ENCODE measurements at places on chromosomes 16 and 17.

GRCh38 chr16:78097548-78097947 is 1.9 kb upstream of the WWOX start:
- DNase-seq = no peak

DNA sequence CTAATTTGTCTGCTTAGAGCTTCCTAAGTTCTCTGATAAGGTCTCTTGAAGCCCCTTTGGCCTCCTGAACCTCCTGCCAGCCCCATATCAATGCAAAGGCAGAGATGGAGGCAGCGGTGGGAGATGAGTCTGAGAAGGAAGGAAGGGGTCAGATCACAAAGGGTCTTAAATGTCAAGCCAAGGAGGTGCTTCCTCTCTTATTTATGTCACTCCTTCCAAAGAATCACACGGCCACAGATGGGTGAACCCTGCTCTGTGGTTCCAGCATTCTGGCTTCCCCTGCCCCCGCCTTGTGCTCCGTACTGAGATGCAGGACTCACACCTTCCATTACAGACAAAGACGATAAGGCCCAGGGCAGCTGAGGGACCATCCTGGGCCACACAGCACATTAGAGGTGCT is 96.3 kb downstream of the GSG1L start:
- no peak for DNase-seq

- no peak for DNase-seq
Observed at GRCh38 chr17:933312-934073, 46.1 kb downstream of the NXN start.

DNA sequence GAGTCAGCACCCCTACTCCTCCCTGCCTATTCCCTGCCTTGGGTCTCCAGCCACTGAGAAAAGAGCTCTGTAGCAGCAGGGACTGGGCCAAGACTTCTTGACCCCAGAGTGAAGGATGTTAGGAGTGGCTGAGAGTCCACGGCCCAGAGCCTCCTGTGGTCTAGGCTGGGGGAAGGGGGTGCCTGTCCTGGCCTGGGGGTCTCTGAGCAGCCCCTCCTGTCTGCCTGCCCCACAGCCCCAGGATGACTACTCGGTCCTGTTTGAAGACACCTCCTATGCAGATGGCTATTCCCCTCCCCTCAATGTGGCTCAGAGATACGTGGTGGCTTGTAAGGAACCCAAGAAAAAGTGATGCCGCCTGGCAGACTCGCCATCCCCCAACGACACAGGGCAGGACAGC is 5.5 kb downstream of the SULT1A2 start:
- no peak for DNase-seq

DNA sequence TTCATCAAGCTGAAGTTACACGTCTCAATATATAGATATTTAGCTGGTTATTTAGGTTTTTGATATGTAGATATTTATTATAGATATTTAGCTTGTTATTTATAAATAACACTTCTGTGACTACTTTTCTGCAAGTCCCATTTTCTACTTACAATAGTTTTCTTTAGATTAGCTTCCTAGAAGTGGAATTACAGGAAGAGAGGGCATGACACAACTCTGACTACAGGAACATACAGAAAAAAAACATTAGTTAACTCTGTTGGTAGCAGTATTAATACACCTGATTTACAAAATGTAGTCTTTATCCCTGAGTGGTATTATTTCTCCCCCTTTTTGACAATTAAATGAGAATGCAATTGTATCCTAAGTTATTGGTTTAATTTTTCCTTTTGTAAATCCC is 21.2 kb upstream of the CCL1 start:
- DNase-seq = no peak

- no peak for DNase-seq
Observed at GRCh38 chr16:65305266-65305959, 183.6 kb upstream of the CDH11 start.

GRCh38 chr16:60181536-60181935 is 1447.4 kb upstream of the GOT2 start:
- no peak for DNase-seq

DNA sequence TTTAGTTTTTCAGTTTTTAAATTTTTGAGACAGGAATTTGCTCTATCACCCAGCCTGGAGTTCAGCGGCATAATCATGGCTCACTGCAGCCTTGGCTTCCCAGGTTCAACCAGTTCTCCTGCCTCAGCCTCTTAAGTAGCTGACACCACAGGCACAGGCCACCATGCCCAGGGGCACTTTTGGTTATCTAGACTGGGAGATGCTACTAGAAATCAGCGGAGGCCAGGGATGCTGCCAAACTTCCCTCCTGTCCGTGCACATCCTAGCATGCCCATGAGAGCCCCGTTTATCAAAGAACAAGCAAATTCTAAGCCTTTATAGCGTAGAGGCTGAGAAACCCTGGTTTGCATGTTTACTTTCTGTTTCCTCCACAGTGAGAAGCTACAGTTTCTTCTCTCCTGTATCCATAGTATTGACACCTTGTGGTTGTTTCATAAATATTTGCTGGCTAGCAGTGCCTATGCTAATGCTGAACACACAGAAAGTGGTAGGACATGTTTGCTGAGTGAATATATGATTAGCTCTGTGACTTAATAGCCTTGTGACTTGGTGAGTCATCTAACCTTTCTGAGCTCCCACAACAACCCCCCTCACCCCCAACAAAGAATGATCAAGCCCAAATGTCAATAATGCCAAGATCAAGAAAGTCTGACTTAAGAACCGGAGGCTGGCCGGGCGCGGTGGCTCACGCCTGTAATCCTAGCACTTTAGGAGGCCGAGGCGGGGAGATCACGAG is 39.2 kb upstream of the MAF start:
- no peak for DNase-seq

DNA sequence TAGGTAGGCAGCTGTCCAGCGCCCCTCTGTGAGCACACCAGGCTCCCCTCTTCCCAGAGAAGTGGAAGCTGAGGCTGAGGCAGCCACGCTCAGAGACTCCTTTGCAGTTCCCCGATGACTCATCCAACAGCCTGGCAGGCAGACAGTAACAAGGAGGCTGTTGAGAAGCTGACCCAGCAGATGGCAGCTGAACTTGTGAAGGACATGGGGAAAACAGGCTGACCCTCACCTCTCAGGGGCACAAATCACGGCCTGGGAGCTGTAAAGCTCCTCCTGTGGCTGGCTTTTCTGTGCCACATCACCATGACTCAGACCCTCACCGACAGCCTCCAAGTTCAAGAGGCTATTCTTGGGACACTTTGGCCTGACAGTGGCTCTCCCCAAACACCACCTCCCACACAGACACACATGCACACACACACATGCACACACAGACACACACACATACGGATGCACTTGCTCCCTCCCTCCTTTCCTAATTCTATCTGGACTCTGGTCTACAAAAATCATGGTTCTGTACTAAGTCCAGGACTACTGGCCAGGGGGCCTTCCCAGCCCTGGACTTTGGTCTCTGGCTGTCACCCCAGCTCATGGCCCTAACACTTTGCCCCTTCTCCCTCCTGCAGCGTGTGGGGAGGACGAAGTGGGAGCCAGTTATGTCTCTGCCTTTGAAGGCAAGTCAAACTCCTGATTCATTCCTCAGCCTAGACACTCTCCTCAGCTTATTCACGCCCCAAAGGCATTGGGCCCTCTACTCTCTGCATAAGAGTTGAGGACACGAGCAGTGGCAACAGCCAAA is 23.2 kb downstream of the MAP3K14 start:
- no peak for DNase-seq

All from stimulated activated naive CD4-positive, alpha-beta T cell (primary cell).